Cortex of kidney (tissue), 1 donor: ENCODE measurements at places on chromosomes 5 and 9.

GRCh38 chr5:73605223-73606087 is 20.5 kb upstream of the ARHGEF28 start:
- DNase-seq: no peak

GRCh38 chr5:167764641-167765289 is 526.7 kb upstream of the WWC1 start:
- DNase-seq: no peak

- DNase-seq: no peak
These were observed 62.0 kb upstream of the ASS1 start for GRCh38 chr9:130382636-130383349.

DNA sequence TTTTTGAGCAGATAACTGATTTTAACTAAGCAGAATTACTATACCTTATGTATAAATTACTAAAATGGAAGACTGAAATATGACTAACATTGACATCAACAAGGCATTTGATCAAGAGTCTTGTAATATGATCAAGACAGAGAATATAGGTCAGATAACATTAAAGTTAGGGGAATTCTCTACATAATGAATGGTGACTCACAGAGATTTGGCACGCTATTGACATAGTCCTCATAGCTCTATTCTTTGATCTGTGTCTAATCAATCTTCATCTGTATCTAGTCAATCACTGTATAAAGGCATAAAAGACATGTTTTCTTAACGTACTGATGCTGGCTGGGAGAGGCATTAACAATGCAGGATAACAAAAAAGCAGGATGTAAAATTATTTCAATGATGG is 17.4 kb downstream of the ABITRAM start:
- no peak for DNase-seq

GRCh38 chr5:75660678-75661465 is 49.6 kb downstream of the ANKDD1B start:
- no peak for DNase-seq

DNA sequence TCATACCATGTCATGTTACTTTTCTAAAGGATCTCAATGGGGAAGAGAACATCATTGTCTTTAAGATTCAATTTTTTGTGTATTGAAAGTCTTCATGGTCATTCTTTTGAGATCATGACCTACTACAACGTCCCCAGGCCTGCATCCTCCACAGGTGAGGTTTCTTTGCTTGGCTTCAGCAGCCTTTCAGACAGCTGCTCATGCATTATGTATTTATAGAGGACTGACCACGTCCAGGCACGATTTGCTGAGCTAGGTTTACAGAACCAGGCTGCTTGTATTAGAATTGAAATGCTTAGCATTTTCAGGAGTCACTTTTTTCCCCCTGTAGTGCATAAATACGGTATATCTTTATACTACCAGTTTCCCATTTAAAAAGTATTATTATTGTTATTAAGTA is 70.4 kb downstream of the LIX1 start:
- DNase-seq: no peak

GRCh38 chr9:96135076-96135752 is 166.8 kb downstream of the HSD17B3 start:
- DNase-seq: no peak

DNA sequence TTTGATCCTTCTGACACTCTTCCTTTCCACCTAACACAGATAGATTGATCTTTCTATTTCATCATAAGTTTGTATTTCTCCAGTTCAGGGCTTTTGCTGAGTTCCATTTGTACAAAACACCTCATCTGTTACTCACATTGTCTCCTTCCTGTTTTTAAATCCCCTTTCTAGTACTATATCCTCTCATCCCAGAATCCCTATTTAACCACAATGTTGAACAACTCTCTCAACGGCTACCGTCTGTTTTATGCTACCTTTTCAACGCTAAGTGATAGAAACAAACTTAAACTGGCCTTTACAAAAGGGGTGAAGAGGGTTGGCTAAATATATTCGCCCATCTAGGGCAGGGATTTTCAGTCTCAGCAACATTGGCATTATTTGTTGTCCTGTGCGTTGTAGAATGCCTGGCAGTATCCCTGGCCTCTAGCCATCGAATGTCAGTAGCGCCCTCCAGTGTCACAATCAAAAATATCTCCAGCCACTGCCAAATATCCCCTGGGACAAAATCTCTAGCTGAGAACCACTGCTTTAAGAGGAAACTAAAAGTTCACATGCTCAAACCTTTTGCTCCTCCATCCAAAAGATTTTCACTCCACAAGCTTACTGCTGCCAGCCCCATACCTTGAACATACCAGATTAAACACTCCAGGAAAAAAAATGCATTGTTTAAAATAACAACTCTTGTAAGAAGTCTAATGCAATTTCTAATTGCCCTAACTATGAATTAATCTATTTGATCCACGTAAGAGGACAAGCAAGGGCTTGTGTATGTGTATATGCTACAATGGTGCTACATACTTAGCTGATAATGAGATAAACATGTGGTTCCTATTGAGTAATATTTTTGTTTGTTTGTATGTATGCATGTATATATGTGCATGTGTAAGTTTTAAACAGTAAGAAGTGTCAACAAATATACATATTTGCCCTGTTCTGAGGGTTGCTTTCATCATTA is 344.0 kb downstream of the PTPRD start:
- no peak for DNase-seq

- no peak for DNase-seq
These were observed 85.3 kb downstream of the XRCC4 start for GRCh38 chr5:83162601-83163000.

DNA sequence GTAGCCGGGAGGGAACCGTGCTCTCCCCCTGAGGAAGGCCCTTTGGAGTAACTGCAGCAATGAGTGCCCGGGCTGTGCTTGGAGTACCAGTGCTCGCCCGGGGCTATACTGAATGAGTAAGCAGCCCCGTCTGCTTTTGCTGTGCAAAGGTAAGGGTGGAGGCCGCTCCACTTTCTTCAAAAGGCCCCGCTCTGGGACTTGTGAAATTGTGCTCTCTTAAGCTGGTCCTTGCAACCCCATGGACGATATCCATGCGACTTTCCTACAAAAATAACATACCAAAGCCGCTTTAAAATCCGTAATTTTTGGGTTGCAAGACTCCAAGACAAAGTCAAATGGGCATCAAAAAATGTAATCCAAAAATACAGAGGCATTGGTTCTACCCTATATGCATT is 578 bp upstream of the TNFAIP8 start:
- DNase-seq: no peak

- DNase-seq: no peak
These were observed 77.2 kb downstream of the ITGA1 start for GRCh38 chr5:52864884-52865283.

GRCh38 chr5:145111420-145111819 is 723.7 kb downstream of the PRELID2 start:
- DNase-seq: no peak

DNA sequence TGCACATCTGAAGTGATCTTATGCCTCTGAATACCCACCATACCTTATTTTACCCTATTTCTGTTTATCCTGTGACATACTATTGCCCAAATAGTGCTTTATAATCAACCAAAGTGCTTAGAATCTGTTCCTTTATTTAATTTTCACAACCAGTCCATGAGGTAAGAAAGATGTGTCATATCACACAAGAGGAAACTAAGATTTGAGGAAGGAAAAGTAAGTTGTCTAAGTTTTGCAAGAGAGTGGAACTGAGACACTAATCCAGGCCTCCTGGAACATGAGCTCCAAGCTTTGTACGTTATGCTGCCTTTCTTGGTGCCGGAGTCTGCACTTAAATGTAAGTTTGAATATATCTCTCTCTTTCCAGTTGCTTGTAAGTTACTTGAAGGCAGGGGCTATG is 17.2 kb downstream of the KDM3B start:
- no peak for DNase-seq

DNA sequence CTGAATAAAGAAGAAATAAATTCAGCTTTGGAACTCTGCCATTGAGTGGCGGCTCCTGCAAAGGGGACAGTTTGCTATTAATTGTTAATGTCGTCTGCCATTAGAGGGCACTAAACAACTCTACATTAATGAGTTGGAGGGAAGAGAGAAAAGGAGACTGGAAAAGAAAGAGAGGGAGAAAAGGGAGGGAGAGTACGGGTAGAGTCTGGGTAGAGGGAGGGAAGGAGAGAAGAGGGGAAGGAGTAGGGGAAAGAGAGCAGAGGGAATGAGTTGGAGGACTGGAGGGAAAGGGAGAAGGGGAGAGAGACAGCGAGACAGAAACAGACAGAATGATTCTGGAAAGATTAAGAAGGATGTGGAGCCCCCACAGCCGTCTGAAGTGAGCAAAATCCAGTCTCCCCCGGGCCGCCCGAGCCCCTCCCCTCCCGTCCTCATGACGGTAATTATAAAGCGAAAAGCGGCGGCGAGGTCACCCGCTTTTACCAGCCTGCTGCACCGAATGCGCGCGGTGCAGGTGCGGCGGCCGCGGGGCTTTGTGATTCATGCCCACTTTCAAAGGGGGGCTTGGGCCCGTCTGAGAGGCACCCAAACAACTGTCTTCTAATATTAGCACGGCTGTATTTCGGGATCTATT is 1.9 kb upstream of the FST start:
- DNase-seq: no peak

- no peak for DNase-seq
These were observed 158.9 kb downstream of the CEMIP2 start for GRCh38 chr9:71609448-71609830.

- DNase-seq: no peak
These were observed 49.6 kb downstream of the NIPAL4 start for GRCh38 chr5:157509587-157509986.

DNA sequence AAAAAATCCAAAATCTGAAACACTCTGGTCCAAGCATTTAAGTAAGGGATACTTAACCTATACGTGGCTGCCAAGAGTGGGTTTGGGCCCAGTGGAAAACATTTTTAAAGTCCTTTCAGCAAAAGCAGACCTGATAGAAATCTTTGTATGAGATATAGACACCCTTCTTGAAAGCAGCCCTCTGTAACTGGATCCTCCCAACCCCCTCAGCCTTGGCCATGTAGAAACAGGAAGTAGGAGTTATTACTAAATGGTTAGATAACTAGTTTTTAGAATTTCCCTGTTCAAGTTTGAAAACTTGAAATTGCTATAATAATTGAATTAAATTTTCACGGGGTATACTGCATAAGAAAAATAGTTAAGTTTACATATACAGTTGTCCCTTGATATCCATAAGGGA is 111.3 kb upstream of the PCA3 start:
- no peak for DNase-seq

DNA sequence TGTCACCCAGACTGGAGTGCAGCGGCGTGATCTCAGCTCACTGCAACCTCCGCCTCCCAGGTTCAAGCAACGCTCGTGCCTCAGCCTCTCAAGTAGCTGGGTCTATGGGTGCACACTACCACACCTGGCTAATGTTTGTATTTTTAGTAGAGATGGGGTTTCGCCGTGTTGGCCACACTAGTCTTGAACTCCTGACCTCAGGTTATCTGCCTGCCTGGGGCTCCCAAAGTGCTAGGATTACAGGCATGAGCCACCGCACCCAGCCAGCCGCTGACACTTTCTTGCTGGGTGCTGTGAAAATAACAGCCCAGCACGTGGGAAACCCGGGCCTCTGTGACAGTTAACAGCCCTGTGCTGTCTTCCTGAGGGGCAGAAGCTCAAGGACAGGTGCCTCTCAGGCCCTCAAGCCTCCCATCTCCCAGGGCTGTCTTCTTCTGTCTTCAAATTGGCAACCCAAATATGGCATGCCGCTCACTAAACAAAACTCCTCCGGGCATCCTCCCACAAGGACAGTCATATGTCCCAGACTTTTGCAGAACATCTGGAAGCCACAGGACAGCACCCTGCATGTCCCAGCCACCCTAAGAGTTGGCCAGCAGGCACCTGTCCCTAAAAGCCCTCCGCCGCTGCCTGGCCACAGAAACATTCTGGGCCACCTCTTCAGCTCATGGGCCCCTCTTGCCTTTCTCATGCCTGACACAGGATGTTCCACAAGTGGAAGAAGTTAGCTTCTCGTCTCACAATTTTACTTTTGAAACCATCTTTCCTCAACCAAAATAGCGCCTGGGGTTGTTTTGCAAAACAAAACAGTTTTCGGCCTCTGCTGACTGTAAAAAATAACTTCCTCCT is 233.6 kb downstream of the SYK start:
- no peak for DNase-seq

GRCh38 chr5:16726538-16726946 is 109.7 kb upstream of the RETREG1 start:
- DNase-seq: no peak

DNA sequence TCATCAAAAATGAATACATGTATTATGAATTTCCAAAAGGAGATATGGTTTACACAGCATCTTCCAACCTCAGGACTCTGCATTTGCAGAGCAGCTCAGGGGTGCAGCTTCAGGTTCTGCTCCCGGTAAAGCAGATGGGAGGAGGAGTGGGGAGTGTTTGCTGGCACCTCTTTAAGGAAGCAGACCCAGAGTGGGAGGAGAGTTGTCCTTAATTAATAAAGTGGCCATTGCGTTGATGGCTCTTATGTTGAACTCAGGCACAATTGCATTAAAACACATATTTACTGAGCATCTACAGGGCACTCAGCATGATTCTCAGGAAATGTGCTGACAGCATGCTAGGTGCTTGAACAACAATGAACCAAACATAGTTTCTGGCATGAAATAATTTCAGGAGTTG is 121.0 kb downstream of the PDZD2 start:
- no peak for DNase-seq

GRCh38 chr5:56313004-56313531 is 79.9 kb upstream of the ANKRD55 start:
- no peak for DNase-seq

- no peak for DNase-seq
These were observed 232.9 kb downstream of the ARRDC3 start for GRCh38 chr5:91150234-91150633.

DNA sequence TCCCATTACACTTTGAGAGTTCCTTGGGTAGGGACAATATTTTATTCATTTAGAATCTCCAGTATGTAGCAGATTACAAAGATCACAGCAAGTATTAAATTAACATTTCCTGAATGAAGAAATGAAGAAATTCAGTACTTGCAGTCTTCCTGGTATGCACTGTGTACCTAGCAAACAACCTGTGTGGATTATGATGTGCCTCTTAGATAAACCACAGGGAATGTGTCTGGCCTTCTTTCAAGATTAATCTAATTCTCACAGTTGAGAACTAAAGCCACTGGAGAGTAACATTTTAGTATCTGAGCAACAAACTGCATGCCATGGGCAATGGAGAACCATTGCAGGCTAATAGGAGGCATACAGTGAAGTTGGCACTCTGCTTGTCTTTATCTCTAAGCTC is 199.4 kb downstream of the AP3B1 start:
- DNase-seq: no peak

DNA sequence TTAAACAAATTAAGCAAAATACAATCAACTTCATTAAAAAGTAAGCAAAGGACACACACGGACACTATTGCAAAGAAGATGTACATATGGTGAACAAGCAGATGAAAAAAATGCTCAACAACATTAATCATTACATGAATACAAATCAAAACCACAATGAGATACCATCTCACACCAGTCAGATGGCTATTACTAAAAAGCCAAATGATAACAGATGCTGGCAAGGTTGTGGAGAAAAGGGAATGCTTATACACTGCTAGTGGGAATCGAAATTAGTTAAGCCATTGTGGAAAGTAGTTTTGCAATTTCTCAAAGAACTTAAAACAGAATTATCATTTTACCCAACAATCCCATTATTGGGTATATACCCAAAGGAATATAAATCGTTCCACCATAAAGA is 636.2 kb upstream of the ST8SIA4 start:
- DNase-seq: no peak
